ENCODE measurements at places on chromosomes 13 and 19. TPM values are rescaled to one million over a fixed set of nuclear protein-coding genes. Genes with fewer than 3 reads are reported as not detected.
A peak's percentile ranks its signal among the peaks of the same experiment; 100 is the strongest.

ZNF160 gene
- total RNA-seq: 40.4 TPM

NCR1 gene
- not detected for total RNA-seq

FSD1 gene
- 23.2 TPM for total RNA-seq

OCEL1 gene
- 38.8 TPM for total RNA-seq

TTYH1 gene
- 0.53 TPM for total RNA-seq

SMAD9 gene
- 13.1 TPM for total RNA-seq

DNA sequence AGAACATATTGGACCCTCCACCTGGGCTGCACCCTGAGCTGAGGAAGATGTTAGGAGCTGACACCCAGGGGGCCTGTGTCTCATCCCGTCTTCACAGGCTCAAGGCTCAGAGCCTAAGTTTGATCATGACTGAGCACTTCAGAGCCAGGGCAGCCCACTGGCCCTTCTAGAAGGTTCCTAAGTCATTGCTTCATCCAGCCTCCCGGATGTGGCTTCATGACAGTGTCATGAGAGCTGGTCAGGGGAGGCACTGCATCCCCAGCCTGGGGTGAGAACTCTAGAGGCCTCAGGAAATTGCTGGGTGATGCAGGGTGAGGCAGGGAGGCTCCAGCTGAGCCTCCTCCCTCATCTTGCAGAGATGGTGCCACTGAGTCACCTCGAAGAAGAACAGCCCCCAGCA is 24.9 kb upstream of the PIK3R2 start:
- no peak for DNase-seq

GRCh38 chr13:44739120-44739519 is 163.0 kb upstream of the TSC22D1 start:
- DNase-seq: no peak

DNA sequence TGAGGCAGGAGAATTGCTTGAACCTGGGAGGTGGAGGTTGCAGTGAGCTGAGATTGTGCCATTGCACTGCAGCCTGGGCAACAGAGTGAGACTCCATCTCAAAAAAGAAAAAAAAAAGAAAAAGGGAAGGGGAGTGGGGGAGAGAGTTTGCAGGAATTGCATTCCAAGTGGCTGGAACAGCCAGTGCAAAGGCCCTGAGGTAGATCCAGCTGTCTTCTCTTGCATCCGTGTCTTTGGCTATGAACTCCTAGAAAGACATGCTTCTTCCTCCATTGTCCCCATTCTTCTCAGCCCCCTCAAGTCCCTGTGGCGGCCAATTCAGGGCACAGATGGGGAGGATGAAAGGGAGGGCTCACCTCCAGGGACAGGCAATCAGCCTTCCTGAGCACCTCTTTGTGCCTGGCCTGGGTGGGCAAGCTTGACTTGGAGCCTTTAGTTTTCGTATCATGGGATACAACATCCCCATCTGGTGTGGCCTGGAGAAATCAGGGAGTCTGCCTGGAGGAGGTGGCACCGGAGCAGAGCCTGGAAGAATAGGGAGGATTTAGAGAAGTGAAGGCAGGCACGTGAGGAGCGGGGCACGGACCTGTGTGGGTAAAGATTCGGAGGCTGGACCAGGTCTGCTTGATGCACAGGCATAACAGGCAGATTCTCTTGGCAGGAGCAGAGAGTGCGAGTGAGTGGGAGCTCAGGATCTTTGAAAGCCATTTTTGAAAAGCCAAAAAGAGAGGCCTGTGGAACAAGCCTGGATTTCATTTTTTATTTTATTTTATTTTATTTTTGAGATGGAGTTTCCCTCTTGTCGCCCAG is 5.0 kb downstream of the ANKRD24 start:
- DNase-seq: no peak

DNA sequence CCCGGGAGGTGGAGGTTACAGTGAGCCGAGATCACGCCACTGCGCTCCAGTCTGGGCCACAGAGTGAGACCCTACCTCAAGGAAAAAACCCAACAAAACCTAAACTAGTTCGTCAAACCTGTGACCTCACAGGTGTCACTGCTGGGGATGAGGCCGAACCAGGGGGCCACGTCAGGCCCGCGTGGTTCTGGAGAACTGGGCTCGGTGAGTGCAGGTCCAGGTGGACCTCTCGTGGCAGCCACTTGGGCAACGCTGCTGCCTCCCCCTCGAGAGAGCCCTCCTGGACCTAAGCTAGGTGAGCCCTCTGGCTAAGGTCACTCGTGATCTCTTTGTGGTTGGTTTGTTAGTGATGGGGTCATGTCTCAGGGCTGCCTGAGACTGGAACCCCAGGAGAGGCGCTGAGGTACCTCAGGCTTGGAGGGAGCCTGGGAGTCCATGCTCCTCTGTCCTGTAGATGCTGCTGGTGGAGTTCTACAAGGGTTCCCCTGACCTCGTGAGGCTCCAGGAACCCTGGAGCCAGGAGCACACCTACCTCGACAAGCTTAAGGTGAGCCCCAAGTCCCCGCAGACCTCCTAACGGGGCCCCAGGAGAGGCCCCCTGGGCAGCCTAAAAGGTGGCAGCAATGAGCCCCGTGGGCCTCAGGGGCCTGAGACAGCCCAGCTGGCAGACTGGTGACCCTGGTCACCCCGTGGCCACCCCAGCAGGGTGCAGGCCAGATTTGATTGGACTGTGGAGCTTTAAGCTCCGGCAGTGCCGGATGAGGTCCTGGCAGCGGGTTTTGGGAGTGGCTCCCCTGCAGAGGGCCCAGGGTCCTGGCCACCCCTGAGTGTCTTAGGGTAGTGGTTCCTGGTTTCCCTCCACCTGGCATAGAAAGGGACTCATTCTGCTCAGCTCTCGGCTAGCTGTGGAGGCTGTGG is 15.6 kb downstream of the MPND start:
- no peak for DNase-seq

DNA sequence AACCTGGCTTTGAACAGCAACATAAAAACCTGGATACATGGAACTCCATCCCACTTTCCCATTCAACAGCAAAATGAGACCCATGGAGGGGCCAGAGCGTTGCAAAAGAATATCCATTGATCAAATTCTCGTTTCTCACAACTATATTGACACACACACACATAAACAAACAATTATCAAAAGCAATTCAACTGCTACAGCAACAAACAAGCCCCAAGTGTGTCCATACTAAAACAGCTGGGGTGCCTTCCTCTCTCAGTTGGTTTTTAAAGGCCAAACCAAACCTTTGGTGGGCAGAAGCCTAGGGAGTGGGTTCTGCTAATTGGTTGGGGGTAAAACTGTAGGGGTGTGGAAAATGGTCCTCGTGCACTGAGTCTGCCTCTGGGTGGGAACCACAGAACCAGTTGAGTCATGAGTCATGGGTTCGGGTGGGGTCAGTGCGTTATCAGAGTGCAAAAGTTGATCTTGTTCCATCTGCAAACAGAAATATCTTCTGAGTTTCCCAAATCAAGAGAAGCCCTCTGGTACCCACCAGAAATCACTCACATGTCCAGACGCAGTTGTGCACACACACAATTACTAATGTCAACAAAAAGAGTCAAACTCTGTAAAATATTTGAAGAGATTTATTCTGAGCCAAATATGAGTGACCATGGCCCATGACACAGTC is 18.5 kb downstream of the GPR42 start:
- no peak for DNase-seq

GRCh38 chr13:34577051-34577450 is 365.0 kb upstream of the NBEA start:
- DNase-seq: no peak

DNA sequence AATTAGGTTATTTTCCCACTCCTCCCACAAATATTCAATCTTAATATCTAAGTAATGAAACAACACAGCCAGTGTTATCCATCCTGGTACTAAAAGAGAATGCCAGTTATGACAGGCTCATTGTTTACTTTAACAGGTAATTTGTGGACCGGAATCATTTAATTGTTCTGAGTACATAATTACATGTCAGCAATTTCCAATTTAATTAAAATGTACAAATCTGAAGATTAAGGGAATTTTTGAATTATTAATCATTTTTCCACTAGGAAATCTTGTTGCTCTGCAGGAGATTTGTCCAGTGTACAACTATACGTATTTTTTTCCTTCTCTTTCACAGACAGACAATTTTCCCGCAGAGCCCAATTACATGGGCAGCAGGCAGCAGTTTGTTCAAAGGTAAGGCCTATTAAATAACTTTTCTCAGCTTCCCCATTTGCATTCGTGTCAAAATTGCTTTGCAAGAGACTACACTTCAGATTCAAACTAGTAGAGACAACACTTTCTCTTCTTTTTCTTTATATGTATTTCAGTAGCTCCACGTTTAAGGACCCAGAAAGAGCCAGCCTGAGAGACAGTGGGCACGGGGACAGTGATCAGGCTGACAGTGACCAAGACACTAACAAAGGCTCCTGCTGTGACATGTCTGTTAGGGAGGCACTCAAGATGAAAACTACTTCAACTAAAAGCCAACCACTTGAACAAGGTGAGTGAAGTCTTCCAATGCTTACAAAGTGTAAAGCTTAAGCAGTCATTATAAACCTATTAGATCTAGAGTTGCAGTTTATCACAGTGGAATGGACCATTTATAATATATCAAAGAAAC is 34.8 kb downstream of the PCDH17 start:
- DNase-seq: no peak

DNA sequence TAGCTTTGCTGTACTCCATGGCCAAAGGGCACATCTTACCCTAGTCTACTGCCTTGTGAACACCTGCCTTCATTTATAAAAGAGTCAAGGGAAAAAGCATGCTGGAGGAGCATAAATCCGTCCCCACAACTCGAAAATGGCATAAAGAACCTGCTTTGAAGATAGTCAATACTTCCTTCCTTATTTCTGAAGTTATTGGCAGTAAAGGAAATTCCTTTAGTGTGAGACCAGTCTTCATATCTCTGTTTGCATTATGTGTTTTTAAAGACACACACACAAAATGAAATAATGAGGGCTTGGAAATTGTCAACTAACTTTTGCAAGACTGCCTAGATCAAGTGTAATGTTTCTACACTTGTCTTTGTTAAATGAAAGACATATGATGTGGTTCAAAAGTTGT is 408.4 kb downstream of the SPRY2 start:
- DNase-seq: no peak

DNA sequence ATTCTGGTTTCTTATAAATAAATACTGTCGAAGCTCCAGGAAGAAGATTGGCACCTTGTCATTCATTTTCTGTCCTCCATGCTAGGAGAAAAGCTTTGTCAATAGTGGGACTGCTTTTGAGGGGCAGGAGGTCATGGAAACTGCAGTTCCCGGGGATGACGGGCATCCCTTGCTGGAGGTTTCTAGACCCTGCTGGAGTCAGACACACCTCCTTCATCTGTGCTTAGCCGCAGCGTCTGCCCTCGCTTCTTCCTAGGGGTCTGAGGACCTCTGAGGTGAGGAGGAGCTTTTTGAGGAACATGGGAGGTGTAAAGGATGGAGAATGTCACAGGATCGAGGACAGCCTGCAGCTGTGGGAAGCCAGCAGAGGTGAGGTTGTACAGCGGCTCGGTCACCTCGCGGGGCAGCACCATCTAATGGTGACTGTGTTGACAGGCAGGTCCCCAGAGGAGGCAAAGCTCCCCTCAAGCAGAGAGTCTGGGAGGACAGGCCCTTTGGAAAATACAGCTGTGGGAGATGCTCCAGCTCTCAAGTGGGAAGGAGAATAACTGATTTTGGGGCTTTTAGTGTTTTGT is 172.7 kb upstream of the RNF113B start:
- peak; percentile 2 for DNase-seq

- DNase-seq: peak; percentile 69
These were observed 591 bp downstream of the DEDD2 start for GRCh38 chr19:42216653-42217519.

DNA sequence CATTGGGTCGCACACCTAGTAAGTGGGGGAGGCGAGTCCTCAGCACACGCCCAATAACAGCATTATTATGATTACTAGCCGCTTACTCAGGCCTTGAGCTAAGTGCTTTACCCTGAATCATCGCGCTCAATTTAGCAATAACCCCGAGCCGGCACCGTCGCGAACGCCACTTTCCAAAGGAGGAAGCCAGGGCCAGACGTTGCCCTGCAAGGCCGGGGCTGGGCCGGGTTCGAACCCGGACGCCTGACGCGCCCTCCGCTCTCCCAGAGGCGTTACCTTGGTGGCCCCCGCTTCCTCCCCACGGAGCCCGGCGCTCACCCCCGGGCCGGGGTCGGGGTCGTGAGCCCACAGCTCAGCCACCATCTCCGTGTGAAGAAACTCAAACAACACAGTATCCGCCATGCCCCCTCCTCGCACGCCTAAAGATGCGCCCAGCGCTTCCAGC is at the start of gene TRAPPC6A:
TSS of gene TRAPPC6A (minus strand) at position 421 of the 445 bp plus-strand sequence. CDS start at position 402, 19 bp downstream.
- no peak for DNase-seq

DNA sequence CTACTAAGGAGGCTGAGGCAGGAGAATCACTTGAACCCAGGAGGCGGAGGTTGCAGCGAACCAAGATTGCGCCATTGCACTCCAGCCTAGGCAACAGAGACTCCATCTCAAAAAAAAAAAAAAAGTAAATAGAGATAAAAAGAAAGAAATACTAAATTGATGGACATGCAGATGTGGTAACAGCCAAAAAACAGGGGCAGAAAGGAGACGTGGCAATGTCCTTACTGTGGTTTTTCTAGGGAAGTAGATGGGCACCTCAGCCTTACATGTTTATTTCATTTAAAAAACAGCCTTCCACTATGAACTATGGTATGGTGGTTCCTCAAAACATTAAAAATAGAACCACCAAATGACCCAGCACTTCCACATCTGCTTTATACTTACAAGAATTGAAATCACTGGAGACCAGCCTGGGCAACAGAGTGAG is 6.5 kb upstream of the EIF3G start:
- DNase-seq: no peak

- no peak for DNase-seq
These were observed 135.4 kb downstream of the LACC1 start for GRCh38 chr13:44015118-44015517.

GRCh38 chr19:56836059-56836458 is 4.5 kb downstream of the PEG3 start:
- no peak for DNase-seq

- DNase-seq: no peak
These were observed 22.2 kb upstream of the ZNF100 start for GRCh38 chr19:21789466-21790085.

GRCh38 chr13:63463782-63464610 is 2048.3 kb upstream of the PCDH20 start:
- peak; percentile 5 for DNase-seq

- no peak for DNase-seq
These were observed 208.3 kb upstream of the NBEA start for GRCh38 chr13:34733721-34734120.

DNA sequence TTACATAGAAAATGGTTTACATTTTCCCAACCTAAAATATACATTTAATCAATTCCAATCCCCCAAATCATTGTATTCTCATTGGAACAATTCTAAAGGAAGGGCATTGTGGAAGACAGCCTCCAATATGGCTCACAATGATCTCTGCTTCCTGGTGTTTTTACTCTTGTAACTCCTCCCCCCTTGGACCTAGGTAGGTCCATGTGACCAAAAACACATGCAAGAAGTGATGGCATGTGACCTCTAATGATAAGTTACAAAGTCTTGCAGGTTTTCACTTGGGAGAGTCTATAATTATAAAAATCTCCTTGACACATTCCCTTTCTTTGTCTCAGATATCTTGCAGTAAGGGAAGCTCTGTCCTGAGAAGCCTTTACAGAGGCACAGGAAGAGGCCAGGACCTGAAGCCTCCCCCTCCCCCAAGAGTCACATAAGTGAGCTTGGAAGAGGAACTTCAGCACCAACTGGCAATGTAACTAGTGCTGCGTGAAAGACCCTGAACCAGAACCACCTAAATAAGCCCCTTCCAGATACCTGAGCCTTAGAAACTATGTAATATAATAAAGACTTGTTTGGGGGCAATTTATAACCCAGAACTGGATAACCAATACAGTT is 816.2 kb upstream of the ATXN8OS start:
- DNase-seq: peak; percentile 5

Measured in OCI-LY7 (cell line).